HAP-1 (cell line): ENCODE measurements at places on chromosomes 5 and 9.

DNA sequence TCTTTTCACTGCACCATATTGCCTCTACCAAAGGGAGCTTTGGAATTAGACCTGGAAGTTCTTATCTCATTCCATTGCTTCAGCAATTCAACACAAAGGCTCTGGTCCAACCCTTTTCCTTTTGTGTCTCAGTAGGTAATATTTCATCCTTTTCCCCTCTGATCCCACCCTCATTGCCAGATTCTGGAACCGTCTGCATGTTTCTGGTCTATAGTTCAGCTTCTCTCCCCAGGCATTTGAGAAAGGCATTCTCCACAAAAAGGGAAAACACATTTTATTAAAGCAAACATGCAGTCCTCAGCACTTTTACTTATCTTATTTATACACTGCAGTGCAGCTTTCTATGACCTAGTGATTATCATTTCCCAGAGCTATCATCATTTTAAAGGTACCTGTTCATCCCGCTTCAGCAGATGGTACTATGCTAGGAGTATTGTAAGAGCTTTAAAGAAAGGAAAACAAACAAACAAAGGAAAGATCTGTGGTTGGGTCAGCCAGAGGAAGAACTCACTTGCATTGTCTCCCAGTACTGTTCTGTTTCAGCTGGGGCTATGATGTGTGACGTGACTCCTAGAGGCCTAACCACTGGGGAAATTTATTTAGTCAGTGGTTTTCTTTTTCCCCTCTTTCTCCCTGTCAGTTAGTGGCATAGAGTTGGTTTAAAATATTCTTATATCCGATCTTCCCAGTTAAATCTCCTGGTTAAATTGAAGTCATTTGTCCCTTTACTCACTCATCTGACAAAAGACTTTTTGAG lies 269.2 kb downstream of the TMEM38B start:
- DNase-seq, result no peak

- no peak for DNase-seq
Observed at GRCh38 chr5:73768-74502, 18.0 kb upstream of the PLEKHG4B start.

- DNase-seq, result no peak
Observed at GRCh38 chr5:32004404-32004803, 169.7 kb downstream of the GOLPH3 start.

DNA sequence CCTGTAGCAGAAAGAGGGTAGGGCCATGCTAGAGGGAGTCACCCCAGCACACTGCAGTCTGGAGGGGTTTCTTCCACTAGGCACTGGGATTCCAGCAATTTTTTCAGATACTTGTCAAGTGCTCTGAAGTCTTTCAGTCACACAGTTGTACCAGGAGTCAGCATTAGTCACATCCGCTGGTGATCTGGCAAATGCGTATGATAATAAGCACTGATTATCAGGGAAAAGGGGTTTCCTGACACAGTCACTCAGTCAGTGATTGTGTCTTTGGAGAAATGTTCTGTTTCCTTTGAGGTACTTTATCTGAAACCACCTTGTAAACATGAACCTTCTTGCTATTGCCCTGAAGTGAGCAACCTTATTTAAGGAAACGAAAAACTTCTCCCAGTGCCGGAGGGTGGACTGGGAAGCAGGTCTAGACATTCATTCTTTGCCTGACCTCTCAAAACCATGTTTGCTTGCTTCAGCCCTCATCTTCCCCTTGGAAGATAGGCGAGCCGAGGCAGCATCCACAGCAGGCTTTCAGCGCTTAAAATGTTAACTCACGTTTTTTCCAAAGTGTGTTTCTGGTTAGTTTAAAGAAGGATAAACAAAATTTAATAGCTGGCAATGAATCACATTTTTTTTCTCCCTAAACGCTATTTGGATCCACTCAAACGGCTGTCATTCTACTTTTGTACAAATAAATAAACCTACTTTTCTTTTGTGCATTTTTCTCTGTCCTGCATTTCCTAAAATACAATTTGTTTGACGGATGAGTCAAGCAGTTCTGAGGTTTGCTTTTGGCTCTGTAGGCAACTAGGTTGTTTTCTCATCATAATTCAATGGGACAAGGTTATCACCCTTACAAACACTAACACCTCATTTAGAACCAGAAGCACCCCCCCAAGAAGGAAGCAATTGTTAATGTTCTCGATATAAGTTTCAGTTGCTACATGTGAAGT lies 77.7 kb downstream of the FOXD1 start:
- DNase-seq, result no peak

DNA sequence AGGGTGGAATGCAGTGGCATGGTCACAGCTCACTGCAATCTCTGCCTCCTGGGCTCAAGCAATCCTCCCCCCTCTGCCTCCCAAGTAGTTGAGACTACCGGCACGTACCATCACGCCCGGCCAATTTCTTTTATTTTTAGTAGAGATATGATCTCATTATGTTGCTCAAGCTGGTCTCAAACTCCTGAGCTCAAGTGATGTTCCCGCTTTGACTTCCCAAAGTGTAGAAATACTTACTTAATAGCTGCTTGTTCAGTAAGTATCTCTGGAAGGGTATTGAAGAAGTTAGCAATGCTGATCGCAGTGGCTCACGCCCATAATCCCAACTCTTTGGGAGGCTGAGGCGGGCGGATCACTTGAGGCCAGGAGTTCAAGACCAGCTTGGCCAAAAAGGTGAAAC lies 35.7 kb upstream of the PLIN2 start:
- DNase-seq, result no peak
